ENCODE measurements at places on chromosomes 3 and 15.

DNA sequence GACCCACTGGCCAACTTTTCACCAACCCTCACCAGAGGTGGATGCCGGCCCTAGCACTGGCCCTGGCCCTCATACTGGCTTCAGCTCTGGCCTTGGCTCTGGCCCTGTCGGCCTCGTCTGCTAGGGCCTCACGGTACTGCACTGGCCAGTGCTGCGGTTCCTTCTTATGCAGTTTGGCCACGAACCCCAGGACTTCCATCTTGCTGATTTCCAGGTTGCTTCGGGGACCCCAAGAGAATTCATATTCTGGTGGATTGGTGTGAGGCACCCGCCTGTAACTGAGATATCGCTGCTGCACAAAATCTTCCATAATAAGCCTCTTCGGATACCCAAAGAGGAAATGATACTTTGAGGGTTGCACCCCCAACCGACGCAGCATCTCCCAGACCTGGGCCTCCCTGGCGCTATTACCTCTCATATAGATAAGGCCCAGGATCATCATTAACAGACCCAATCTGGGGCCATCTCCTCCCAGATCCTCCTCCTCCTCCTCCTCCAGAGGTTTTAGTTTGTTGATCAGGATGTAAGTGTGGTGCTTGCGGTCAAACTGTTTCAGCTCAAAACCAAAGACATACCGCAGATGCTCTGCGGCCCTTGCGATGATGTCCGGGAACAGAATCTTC is 883 bp downstream of the MAGEF1 start:
- no peak for DNase-seq

DNA sequence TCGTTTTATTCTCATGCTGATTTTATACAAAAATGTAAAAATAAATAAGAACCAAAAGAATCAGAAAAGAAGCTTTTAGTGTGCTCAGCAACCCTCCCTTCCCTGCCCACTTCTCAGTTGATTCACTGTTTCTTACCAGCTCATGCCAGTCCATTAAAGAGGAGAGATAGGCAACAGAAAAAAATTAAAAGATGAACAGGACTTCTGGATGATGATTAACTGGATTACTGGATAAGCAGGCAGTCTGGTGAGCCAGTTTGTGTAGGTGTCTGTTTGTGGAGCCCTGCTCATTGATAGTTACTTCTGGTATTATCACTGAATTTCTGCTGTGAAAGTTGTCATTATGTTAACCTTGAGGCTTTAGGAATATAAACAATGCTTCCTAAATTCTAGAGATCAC is 15.1 kb upstream of the GPR171 start:
- DNase-seq: peak; percentile 45

DNA sequence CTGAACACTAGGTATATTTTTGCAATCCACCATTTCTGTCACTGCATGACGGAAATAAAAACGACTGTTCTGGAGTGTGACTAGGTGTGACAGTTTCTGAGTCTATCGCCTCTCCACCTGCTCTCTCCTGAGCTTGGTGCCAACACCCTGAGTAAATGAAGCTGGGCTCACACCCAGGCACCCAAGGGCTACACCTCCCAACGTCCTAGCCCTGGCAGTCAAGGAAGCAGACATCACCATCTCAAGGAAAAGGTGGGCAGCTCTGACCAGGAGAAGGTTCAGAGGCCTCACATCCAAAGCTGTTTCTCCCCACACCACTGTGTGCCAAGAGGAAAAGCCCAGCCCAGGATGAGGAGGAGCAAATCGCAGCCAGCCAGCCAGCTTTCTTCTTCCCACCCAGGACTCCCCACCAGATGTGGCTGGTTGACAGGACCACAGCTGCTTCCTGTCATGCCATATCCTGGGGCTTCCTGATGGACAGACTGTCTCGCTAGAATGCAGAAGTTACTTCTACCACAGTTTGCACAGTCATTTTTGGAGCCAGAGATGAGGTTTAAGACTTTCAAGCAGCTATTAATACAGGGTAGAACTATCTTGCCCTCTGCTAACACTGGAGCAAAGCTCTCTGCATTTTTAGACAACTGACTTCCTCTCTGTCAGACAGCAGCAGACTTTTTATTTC is 3.3 kb downstream of the SCAMP2 start:
- no peak for DNase-seq

DNA sequence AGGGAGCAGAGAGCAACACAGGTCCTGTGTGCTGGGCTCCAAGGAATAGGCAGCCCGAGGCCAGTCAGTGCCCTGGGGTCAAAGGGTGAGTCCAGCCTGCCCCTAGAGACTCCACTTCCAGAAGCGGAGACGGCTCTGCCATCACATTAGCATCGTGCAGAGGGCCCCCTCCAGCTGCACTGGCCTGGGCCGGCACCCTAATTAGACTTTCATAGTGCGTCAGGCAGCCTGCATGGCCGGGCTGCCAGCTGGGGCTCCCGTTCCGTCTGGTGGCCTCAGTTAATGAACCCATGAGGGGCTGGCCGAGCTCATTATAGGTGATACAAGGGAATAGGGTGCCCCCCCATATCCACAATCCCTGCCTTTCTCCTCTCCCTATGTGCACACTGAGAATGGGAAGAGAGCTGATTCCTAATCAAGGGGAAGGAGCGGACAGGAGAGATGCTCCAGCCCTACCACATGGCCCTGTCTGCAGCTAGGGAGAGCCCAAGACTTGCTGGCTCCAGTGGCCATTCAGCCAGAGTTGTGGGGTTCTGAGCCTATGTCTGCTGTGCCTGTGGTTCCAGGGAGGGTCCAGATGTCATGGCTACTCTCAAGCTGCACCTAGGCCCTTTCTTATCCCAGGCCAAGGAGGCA is 128.0 kb downstream of the SRGAP3 start:
- no peak for DNase-seq

DNA sequence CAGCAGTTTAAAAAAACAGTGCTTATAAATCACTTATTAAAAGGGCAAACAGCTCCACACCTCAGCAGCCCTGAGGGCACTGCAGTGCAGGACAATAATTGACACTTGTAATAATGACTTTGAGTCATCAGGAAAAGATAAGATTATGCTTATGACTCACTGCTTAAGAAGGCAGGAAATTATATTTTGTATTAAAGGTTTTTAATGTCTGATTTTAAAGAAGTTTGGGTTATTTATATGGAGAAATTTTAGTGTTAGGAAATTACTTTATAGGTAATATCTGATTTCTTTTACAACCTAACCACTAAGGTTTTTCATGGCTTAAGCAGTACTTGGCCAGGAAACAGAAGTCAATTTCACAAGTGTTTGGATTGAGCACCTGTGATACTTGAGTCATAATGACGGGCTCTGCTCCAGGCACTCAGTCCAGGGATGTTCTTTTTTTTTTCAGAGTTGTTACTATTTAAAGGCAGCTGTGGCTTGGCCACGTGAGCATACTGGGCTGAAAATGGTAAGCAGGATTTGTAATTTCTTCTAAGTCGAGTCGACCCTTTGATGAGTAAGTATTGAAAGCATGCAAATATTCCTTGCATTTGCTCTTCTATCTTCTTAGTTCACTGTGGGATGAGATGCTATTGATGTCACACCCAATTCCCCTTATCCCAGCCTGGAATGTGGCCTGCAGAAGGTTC is 21.6 kb upstream of the SLC6A20 start:
- no peak for DNase-seq

- DNase-seq: no peak
These were observed 11.2 kb upstream of the FAM174B start for GRCh38 chr15:92666780-92667179.

- DNase-seq: no peak
These were observed 223.7 kb upstream of the SEMA6D start for GRCh38 chr15:47493357-47494247.

DNA sequence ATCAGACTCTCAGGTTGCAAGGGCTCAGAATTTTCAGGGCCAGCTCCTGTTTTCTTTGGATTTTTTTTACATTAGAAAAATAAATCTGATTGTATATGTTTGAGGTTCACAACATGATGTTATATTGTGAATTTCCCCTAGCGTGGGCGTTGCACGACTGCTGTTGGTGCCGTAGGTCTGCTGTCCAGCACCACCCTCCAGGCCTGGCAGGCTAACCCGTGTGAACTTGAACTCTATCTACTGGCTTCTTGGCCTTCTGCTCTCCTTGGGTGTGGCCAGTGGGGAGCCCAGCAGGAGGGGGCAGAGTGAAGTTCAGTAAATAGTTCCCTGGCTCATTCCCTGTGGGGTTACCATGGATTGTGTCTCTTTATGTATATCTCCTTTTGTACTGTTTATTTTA is 80.5 kb upstream of the RORA start:
- no peak for DNase-seq

GRCh38 chr3:102398176-102398575 is 36.6 kb upstream of the ZPLD1 start:
- DNase-seq: no peak

- no peak for DNase-seq
These were observed 29.1 kb upstream of the ONECUT1 start for GRCh38 chr15:52819253-52819652.

GRCh38 chr3:17478673-17479072 is 263.8 kb downstream of the TBC1D5 start:
- no peak for DNase-seq

GRCh38 chr15:71187526-71187925 is 72.3 kb downstream of the THSD4 start:
- DNase-seq: no peak

GRCh38 chr15:61186905-61187741 is 42.0 kb downstream of the RORA start:
- peak; percentile 66 for DNase-seq

GRCh38 chr3:125079675-125080045 is 23.9 kb upstream of the HEG1 start:
- no peak for DNase-seq

DNA sequence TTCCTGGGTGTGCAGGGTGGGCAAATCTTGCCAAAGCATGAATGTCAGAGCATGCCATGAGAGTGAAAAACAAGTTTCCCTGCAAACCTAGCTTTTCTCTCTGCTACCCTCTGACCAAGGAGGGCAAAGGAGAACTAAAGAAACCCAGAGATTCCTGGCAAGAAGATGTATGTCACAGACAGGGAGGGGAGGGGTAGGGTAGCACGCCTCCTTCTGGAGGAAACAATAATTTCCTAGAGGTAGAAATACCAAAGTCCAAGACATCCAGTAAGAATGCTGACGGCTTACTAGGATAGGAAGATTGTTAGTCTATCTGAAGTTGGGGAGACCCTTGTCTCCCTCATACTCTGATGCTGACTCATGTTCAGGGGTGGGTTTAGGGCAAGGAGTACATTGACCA is 203.9 kb downstream of the NR1D2 start:
- no peak for DNase-seq

- no peak for DNase-seq
These were observed 15.3 kb upstream of the DIS3L start for GRCh38 chr15:66278056-66278455.
